Stimulated activated CD8-positive, alpha-beta memory T cell treated with anti-CD3 and anti-CD28 coated beads, Interleukin-4, amount 100 ng/mL, for 4 hours (primary cell): ENCODE measurements at places on chromosomes 1 and 21.

GRCh38 chr1:168408884-168409283 is 128.2 kb downstream of the TBX19 start:
- peak; percentile 47 for DNase-seq

DNA sequence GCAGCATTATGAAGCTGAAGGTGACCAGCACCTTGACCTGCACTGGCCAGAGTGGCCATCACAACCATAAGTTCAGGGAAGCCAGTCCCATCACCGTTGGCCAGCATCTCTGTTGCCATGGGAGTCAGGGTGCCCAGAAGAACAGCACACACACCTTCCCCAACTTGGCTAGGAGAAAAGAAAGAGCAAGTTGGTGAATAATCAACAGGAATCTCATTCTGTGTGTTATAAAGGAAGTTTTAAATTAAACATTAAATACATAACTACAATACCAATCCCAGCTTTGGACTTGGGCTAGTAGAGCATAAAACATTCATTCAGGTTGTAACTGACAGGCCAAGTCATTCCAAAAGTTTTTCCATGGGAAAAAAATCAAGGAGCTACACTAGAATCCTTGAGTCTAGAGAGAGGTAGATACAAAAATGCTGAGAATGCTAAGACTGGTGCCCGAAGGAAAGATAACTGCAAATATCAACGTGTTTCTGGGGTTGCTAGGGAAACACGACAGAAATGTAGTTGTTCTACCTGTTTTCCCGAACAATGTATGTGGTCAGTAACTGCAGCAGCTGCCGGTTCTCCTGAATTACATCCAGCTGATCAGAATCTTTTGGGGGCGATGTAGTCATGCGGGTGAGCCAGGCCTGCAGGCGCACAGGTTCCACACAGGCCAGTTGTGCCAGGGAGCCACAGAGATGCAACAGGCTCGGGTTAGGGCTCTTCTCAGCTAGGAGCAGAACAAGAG is 45.6 kb downstream of the UBR4 start:
- DNase-seq: no peak

GRCh38 chr1:117003223-117003875 is 1.8 kb downstream of the CD101 start:
- no peak for DNase-seq

- no peak for DNase-seq
Measured at GRCh38 chr1:109668123-109668775, 392 bp downstream of the GSTM2 start.

GRCh38 chr1:201845331-201846083 is 16.6 kb downstream of the IPO9 start:
- no peak for DNase-seq

DNA sequence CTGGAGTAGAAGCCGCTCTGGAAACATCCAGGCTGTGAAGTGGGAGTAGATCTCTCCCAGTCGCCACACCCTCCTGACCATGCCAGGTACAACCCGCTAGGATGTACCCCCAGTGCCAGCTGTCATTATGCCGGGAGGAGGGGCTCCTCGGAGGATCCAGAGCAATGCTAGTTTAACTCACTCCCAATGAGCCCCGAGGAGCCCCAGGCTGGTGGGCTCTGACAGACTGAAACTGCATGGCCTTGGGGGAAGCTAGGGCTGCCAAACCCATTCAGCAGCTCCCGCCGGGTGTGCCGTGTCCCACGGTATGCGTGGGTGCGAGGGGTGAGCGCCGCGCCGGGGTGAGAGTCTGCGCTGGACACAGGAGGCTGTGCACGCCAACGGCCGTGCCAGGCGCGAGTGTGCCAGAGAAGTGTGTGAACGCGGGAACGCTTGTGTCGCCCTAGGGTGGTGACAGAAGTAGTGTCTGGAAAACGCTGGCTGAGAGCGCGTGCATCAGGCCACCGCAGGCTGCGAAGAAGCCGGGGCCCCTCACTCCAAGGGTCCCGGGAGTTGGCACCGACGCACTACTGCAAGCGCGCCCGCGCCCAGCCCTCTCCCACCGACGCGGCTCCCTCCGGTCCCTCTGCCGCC is 177.1 kb upstream of the EDN2 start:
- no peak for DNase-seq

DNA sequence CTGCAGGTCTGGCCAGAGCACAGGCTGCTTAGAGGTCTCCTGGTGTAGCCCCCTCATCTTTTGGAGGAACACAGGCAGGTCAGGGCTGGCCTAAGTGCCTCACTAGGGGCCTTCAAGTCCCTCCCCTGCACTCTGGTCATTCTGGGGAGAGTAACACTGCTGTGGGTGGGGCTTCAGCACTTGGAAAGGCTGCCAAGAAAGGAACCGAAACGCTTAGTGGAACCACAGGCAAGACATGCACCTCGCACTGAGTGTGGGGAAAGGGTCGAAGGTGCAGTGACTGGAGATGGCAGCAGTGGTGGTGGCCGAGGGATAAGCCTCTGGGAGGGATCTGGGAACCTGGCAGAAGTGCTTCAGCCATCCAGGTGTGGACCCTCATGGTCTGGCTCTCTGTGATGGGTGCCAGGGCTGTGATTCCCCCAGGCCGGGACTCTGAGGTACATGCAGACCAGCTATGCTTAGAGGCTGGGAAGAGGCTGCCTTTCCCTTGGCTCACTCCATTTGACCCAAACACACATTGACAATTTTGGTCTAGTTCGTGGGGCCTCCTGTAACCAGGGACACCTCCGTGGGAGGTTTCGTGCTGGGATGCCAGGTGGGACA is 182.9 kb upstream of the CSF3R start:
- no peak for DNase-seq

DNA sequence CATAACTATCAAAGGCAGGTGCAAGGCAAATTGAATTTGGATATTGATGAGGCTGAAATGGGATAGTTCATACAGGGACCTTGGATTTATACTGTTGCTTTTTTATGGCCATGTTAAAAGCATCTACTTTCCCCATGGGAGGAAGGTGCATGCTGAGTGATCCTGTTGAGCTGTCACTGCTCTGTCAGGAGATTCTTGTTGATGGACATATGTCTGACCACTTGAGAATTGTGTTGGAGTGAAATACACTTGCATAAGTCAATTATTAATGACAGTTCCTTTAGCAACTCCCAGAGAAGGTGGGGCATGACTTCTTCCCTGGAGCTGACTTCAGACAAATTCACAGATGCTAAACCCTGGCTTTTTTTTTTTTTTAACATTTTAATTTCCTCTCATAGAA is 58.4 kb upstream of the DYNLT5 start:
- DNase-seq: no peak

DNA sequence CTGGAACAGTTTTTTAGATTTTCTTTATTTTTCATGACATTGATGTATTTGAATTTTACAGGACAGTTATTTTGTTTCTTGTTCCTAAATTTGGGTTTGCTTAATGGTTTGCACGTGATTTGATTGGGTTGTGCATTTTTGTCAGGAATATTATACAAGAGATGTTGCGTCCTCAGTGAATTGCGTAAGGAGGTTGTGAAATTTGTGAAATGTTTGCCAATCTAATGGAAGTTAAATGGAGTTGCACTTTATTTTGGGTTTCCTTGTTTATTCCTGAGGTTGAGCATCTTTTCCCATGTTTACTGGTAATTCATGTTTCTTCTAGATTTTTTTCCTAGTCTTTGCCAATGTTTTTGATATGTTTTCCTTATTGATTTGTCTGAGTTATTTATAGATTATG is 19.9 kb downstream of the ZNF648 start:
- no peak for DNase-seq

- no peak for DNase-seq
Measured at GRCh38 chr1:204362984-204363334, 3.2 kb upstream of the PLEKHA6 start.

DNA sequence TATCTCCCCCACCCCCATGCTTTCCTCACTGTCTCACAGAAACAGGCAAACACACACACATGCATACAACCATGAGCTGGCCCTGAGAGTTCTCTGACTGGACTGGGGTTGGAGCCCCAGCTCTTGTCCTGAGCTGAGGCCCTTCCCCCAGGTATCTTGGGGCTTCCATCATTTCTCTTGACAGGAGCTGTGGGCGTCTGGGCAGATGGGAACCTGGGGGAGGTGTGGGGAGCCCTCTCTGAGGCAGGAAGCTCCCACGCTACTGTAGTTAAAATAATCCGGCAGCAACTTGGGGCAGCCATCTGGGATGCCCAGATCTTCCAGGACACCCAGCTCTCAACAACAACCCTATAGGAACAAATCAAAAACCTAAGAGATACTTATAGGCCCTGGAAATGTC is 2.7 kb upstream of the KIF21B start:
- no peak for DNase-seq

- no peak for DNase-seq
Measured at GRCh38 chr1:116990612-116991151, 10.9 kb upstream of the CD101 start.

GRCh38 chr1:176541663-176542062 is 78.7 kb downstream of the PAPPA2 start:
- no peak for DNase-seq

DNA sequence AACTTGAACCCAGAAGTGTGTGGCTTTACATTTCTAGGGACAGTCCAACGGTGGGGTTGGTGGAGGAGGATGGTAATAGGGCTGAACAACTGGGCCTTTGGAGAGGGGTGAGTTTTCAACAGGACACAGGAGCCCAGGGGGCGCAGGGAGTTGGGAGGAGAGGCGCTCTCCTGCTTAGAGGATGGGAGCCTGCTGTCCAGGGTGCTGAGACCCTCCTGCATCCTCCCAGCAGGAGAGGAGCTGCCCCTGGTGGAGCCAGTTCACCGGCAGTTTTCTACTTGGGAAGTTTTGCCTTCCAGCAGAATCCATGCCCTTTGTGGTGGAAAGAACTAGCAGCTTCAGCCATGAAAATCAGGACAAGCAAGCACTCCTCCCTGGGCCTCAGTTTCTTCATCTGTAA is 8.6 kb downstream of the KCNC4 start:
- no peak for DNase-seq

GRCh38 chr1:87132284-87132870 is 196.3 kb upstream of the LMO4 start:
- DNase-seq: no peak

- no peak for DNase-seq
Measured at GRCh38 chr1:66353257-66353656, 180.7 kb upstream of the SGIP1 start.

DNA sequence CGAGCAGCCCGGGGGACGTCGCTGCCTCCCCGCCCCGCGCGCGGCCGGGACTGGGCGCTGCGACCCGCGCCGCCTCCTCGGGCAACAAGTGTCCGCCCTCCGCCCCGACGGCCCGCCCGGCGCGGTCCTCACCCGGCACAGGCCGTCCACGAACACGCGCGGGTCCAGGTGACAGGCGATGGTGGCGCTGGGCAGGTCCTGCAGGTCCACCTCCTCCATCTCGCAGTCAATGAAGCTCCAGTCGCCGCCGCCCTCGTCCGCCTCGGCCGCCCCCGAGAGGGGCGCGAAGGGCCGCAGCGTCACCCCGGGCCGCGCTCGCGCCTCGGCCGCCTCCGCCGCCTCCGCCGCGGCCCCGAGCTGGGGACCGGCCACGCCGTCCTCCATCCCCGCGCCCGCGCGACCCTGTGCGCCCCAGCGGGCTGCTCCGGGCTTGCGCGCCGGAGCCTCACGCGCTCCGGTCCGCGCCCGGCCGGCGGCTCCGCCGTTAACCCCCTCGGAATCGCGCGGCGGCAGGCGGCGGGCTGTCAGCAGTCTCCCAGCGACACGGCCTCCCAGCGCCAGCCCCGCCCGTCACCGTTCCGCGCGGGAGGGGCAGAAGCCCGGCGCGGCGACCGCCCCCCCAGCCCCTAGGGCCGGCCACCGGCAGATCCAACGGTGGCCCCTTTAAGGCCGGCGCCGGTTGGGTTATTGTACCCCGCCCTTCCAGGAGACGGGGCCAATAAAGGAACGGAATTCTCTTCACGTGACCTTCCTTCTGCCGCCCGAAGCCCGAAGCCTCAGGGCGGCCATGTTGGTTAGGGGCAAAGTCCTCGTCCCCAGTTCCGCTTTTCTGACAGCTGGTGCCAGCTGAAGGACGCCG is at the start of gene RCAN1:
TSS of gene RCAN1 (minus strand) at position 486 of the 859 bp plus-strand sequence. CDS start at position 384, 102 bp downstream.
- DNase-seq: peak; percentile 62

DNA sequence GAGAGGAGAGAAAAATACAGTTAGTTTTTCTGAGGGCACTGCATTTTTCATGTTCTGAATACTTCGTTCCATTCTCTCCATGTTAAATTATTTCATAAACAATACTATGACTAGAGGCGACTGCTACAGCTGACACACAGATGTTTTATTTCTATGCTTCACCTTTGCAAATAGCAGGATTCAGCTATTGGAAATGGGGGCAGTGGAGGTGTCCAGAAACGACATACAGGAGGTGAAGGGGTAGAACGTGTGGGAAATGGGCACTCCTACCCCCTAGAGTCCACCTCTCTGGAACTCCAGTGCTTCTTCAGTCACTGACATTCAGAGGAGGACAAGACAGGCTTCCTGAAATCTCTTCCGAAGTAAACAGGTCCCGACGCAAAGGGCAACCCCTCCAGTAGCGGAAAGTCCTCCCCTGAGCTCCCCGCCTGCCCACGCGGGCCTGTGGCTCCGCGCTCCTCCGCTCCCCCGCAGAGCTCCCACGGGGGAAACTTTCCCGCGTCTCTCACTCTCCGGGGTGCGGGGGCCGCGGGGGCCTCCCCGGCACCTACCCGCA is 480 bp downstream of the DPYD start:
- peak; percentile 17 for DNase-seq

DNA sequence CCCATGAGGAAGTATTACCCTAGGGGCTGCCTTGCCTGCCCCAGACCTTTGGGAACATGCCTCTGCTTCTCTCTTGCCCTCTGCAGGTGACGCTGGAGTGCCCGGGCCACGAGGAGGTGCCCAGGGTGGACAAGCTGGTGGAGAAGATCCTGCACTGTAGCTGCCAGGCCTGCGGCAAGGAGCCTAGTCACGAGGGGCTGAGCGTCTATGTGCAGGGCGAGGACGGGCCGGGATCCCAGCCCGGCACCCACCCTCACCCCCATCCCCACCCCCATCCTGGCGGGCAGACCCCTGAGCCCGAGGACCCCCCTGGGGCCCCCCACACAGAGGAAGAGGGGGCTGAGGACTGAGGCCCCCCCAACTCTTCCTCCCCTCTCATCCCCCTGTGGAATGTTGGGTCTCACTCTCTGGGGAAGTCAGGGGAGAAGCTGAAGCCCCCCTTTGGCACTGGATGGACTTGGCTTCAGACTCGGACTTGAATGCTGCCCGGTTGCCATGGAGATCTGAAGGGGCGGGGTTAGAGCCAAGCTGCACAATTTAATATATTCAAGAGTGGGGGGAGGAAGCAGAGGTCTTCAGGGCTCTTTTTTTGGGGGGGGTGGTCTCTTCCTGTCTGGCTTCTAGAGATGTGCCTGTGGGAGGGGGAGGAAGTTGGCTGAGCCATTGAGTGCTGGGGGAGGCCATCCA is 7.8 kb upstream of the HTR6 start:
- no peak for DNase-seq
